RKO (cell line): ENCODE measurements at places on chromosomes 12 and 14.

GRCh38 chr14:105489542-105490266, 1.3 kb upstream of the TEDC1 start:
- DNase-seq = peak; percentile 88

GRCh38 chr14:56686416-56686815, 106.8 kb downstream of the TMEM260 start:
- no peak for DNase-seq

GRCh38 chr14:56195704-56196103, 77.5 kb downstream of the PELI2 start:
- no peak for DNase-seq

GRCh38 chr12:52352951-52353350, 14.3 kb downstream of the KRT85 start:
- no peak for DNase-seq

DNA sequence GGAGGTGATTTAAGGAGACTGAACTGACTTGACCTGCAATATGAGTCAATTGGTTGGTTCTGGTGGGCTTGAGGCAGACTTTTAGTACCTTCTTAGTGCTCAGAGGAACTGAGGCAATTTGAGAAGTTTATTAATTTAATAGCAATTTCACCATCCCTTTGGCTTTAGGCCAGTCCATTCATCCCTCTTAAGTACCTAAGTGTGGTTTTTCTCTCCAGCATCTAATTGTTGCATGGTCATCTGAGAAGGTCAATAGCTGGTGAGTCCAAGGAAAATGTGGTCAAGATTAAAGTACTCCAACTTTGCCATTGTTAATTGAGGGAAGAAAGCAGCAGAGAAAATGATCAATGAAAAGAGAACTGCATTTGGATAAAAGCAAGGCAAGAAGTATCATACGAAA, 115.4 kb upstream of the DYRK2 start:
- DNase-seq = no peak

DNA sequence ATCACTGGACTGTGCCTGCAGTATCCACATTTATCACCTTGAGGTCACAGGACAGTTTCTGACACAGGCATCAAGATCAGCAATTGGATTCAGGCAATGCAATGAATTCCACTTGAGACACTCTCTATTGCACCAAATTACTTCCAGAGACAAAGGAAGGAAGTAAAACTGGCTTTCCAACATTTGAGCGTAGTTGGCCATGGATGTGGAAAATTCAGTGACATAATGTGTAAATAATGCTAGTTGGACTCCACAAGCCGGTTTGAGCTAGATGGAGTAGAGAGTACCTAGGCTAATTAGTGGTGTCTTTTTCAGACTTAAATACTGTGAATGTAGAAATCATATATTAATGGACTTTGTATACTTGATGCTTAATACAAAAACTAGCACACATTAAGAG, 168.3 kb upstream of the SYT1 start:
- DNase-seq = no peak

GRCh38 chr14:31266437-31267331, 59.1 kb upstream of the HECTD1 start:
- no peak for DNase-seq

DNA sequence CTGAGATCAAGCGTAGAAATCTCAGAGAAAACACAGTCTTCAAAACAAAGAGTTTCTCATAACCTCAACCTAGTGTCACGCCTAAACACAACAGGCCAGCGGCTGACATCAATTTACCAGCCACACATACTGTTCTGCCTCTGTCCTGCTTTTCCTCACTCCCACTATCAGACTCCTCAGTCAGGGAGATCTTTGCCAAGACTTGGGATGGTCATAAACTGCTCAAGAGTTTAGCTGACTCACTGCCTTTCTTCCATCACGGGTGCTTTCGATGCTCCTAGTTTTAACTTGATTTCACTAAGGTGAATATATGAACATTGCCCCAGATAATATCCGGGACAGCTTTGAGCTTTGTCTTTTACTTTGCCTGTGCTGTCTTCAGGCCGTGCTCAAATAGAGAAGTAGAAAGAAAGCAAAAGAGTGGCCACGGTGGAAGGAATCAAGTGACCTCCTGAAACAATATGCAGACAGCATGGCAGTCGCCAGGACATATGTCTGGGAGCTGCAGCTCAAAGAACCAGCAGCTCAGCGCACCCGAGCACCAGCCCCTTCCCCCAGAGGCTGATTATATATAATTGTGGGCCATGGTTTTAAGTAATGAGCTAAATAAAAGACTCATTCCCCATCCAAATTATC, 12.1 kb downstream of the MDM1 start:
- DNase-seq = no peak

DNA sequence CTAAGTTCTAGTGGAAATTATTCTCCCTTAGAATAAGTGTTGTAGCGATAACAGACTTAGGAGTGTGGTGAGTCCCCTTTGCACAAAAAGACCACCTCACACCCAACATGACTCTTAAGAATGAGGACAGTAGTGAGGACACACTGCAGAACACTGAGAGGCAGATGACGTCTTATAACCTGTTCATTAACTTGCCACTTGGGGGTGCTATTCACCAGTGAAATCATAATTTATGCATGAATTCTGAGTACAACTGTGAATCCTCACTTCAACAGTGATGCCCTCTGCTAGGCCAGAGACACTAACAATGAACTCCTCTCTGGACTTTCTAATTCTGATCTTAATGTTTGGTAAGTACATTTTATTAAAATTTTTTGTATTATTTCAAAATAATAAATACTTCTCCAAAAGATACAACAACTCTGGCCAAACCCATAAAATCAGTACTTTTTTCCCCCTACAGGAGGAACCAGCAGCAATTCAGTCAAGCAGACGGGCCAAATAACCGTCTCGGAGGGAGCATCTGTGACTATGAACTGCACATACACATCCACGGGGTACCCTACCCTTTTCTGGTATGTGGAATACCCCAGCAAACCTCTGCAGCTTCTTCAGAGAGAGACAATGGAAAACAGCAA, 274.7 kb downstream of the DAD1 start:
- peak; percentile 70 for DNase-seq

GRCh38 chr12:126974779-126975178, 1292.2 kb upstream of the TMEM132C start:
- no peak for DNase-seq

- DNase-seq = peak; percentile 83
These were observed 275.6 kb downstream of the AACS start for GRCh38 chr12:125340791-125341190.

DNA sequence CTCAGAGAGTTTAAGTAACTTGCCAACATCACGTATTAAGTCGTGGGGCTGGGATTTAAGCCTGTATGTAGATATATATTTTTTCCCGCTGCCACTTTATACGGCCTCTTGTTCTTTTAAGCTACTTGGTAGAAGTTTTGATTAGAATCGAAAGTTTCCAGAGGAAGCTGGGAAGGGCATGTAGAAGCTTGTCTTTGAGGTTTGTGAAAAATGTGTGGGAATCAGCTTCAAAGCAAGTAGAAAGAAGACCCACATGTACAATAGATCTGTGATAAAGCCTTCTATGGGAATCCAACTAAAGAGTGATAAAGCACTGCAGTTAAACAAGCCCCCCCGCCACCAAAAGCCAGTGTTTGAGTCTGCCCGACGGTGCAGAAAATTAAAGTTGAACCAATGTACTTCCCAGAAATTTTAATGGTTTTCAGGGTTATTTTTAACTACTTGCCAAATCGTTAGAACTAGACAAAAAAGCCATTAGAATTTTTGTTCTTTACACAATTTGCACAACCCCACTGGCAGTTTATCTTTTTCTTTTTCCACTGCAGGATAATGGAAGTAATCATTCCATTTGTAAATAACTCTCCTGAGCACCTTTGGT, 25.5 kb downstream of the SERPINA11 start:
- no peak for DNase-seq

GRCh38 chr12:63151623-63152320, 771 bp upstream of the AVPR1A start:
- peak; percentile 17 for DNase-seq

GRCh38 chr12:3132636-3133404, 55.6 kb downstream of the TSPAN9 start:
- DNase-seq = no peak

GRCh38 chr14:40417777-40418401, 985.7 kb upstream of the FBXO33 start:
- peak; percentile 66 for DNase-seq

GRCh38 chr12:95499772-95500171, 25.8 kb downstream of the METAP2 start:
- DNase-seq = no peak

DNA sequence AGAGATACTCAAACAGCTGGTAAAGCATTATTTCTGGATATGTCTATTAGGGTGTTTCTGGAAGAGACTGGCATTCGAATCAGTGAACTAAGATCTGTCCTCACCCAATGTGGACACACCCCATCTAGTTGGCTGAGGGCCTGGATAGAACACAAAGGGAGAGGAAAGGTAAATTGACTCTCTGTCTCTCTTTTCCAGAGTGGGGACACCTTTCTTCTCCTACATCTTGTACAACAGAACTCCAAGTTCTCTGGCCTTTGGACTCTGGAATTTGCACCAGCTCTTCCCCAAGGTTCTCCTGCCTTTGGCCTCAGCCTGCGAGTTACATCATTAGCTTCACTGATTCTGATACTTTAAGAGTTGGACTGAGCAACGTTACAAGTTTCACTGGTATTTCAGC, 1253.9 kb downstream of the SLC16A7 start:
- DNase-seq = no peak

DNA sequence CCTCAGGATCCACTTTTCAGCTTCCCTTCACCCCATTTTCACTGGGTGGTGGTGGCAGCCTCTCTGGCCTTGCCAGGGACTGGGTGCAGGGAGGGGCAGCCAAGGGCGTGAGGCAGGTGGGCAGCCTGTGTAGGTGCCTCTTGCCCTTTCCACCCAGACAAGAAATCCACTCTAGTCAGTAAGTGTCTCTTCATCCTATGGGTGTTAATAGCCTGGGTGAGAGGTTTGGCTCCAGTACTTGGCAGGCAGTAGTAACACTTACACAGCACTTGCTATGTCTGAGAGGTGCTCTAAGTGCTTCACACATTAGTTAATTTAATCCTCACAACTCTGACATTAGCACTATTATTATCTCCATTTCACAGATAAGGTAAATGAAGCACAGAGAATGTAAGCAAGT, 171.9 kb downstream of the EMP1 start:
- no peak for DNase-seq

DNA sequence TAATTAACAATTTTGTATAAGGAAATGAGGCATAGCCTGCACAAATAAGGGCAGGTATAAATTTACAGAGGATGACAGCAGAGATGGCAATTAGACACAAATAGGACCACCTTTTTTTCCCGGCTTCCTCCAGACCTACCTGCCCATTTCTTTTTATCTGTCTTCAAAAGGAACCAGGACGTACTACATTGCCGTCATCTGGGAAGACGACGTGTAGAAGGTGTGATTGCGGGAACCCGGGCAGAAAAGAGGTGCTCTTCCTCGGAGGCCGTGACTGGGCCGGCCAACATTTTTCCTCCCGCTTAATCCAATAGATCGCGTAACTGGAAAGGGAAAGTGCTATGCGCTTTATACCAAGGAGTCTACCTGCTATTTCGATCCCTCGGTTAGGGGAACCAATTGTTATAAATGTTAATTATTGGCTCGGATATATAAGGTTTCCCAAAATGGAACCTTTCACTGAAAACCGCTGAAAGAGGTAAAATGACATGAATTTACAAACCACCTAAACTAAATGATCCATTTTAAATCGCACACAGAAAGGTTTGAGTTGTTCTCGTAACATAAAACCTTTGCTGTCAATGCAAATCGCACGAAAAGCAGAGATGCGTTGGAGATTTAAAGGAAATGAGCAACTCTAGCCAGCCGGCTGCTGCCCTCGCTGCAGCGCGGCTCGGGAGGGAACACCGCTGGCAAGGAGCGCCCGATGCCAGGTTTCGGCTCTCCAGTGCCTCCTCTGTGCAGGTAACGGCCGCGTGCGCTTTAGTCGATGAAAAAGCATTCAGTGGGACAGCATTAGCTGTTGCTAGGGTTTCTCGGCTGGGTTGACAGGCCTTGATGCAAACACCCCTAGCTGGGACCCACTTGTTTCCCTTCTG, 2.8 kb upstream of the SIX1 start:
- DNase-seq = no peak

DNA sequence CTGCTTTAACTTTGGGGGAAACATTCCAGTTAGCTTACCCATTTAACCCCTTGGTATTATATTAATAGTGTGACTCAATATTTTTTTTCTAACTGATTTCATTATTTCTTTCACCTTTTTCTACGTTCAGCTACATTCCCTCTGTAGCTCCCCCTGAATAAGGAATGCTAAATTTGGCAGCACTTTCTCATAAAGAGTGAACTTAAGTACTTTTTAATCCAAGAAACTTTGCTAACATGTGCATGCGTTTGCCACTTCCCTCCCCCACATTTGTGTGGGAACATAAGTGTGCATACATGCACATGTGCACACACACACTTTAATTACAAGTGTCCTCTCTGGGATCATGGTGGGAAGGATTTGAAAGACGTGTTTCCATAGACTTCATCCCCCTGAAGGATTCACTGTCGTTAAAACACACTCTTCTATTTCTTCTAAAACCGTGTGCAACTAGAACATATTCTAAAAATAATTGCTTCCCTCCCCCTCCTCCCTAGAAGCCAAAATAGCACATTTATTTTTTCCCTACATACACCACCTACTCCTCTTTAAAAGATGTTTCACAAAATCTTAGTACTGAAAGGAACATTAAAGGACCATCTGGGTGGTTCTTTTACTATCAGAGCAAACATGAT, 142.6 kb downstream of the PPM1H start:
- DNase-seq = no peak

DNA sequence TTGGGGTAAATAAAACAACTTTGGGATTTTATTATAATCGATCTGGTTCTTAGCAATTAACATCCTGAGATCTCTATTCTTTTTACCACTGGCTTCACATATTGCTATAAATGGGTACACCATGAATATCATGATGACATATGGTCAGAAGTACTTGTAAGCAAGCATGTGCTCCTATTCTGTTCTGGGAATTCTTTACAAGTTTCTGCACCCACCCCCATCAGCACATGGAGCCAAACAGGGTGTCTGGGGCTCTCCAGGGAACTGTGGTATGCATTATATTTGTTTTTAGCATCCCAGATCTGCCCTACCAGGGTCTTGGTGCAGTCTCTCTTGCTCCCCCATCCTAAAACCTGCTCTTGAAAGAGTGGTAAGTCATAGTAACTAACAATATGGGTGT, 31.3 kb downstream of the DMAC2L start:
- DNase-seq = no peak

GRCh38 chr12:78392918-78393317, 471.7 kb upstream of the SYT1 start:
- peak; percentile 28 for DNase-seq

DNA sequence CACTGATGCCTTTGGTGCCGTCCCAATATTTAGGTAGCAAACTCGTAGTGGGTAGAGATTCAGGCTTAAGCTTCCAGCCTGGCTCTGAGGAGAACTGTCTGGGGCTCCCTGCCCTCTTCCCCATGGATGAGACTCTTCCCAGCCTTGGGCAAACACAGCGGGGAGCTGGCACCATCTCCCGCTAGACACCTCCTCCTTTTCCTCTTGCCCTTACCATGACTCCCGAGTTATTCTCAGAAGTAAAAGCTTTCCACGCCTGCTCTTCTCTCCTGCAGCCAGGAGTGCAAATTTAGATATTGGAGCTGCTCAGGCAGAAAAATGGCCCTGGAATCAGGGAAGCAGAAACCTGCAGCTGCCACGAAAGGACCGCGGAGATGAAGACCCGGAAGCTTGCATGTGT, 45.6 kb upstream of the RBM19 start:
- no peak for DNase-seq

- no peak for DNase-seq
These were observed 85.4 kb upstream of the MANSC4 start for GRCh38 chr12:27865421-27865820.

- DNase-seq = peak; percentile 82
These were observed 43.9 kb upstream of the ESR2 start for GRCh38 chr14:64337888-64338615.
